ENCODE measurements at places on chromosomes 12 and 14. TPM values are rescaled to one million over a fixed set of nuclear protein-coding genes. Genes with fewer than 3 reads are reported as not detected.

The KRT72 gene
- total RNA-seq: not detected

The RFLNA gene
- under 0.01 TPM for total RNA-seq

The NTF3 gene
- 0.09 TPM for total RNA-seq

The OR10A7 gene
- total RNA-seq: not detected

The FGF6 gene
- not detected for total RNA-seq

The RTL1 gene
- total RNA-seq: not detected

The RD3L gene
- 0.11 TPM for total RNA-seq

The RNF31 gene
- total RNA-seq: 22.1 TPM

The C1S gene
- 0.09 TPM for total RNA-seq

The GSC gene
- total RNA-seq: not detected

The ASIC1 gene
- total RNA-seq: under 0.01 TPM

The RAD51AP1 gene
- total RNA-seq: 3.7 TPM

The PGF gene
- 8.6 TPM for total RNA-seq

The RPL6 gene
- 496 TPM for total RNA-seq

The ANG gene
- total RNA-seq: 6.2 TPM

The TEX22 gene
- 0.09 TPM for total RNA-seq

The GLIPR1L1 gene
- not detected for total RNA-seq

The SPIC gene
- total RNA-seq: not detected

The RASAL1 gene
- total RNA-seq: not detected

The RACGAP1 gene
- total RNA-seq: 8.8 TPM

The EPYC gene
- total RNA-seq: not detected

The PFDN5 gene
- total RNA-seq: 495 TPM

The ZDHHC22 gene
- total RNA-seq: not detected

The CNTN1 gene
- not detected for total RNA-seq

The CLECL1 gene
- not detected for total RNA-seq

The TDRD9 gene
- total RNA-seq: 2.3 TPM

The STON2 gene
- 327 TPM for total RNA-seq

The STYK1 gene
- total RNA-seq: 2.7 TPM

The SERPINA9 gene
- not detected for total RNA-seq

The TMTC1 gene
- 15.5 TPM for total RNA-seq
